ENCODE measurements at places on chromosomes 5 and 9. TPM values are rescaled to one million over a fixed set of nuclear protein-coding genes. Genes with fewer than 3 reads are reported as not detected.

Gene PRSS3
- total RNA-seq: not detected

Gene SAPCD2
- total RNA-seq: 15.1 TPM

Gene NIM1K
- total RNA-seq: 0.19 TPM

Gene IL5
- not detected for total RNA-seq

Gene TSSK1B
- 0.29 TPM for total RNA-seq

Gene ADAMTS19
- 32.6 TPM for total RNA-seq

Gene TMEM232
- 7.1 TPM for total RNA-seq

Gene SAXO1
- 0.22 TPM for total RNA-seq

Gene EQTN
- 1.1 TPM for total RNA-seq

Gene C9orf50
- 0.27 TPM for total RNA-seq

DNA sequence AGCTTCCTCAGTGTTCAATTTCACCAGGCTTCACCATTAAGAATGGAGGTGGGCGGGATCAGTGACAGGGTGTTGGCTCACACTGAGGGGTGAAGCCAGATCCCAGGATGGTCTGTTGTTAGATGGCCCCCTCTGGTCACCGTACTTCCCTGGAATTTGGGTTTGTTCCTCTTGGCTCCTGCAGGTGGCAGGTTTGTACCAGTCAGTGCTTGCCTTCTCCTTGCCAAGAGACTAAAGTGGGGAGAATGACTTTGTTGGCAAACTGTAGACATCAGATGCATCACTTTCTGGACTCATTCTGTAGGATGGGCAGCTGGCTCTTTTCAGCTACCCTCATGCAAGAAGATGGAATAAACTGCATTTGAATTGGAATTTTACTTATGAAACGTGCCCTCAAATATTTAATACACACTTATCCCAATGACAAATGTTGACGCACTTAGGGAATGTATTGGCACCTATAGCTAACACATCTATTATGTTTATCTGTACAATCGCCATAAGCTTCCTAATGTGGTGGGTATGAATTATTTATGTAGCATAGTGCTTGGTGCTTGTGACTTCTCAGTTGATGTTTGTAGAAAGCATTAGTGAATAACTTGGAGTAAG lies 31.4 kb upstream of the ANKRD55 start:
- no peak overlapping the region for H3K4me3 ChIP-seq
- H3K4me1 ChIP-seq: peaks cover 1% of the 10 kb centered on the region
- H3K36me3 ChIP-seq: no peaks in the 10 kb centered on the region
- no peak for DNase-seq
- H3K27me3 ChIP-seq: peaks cover 4% of the 10 kb centered on the region
- H3K27ac ChIP-seq: no peak overlapping the region

GRCh38 chr5:112684737-112685136 lies 52.9 kb upstream of the APC start:
- no peak overlapping the region for H3K27ac ChIP-seq
- peaks cover 5% of the 10 kb centered on the region for H3K4me1 ChIP-seq
- no peaks in the 10 kb centered on the region for H3K36me3 ChIP-seq
- H3K27me3 ChIP-seq: no peaks in the 10 kb centered on the region

GRCh38 chr9:128459011-128459410 lies 3.2 kb downstream of the ODF2 start:
- DNase-seq: no peak
- no peak overlapping the region for H3K4me3 ChIP-seq
- H3K4me1 ChIP-seq: peaks cover 9% of the 10 kb centered on the region
- H3K27ac ChIP-seq: no peak overlapping the region
- peaks cover 11% of the 10 kb centered on the region for H3K36me3 ChIP-seq
- H3K27me3 ChIP-seq: no peaks in the 10 kb centered on the region

DNA sequence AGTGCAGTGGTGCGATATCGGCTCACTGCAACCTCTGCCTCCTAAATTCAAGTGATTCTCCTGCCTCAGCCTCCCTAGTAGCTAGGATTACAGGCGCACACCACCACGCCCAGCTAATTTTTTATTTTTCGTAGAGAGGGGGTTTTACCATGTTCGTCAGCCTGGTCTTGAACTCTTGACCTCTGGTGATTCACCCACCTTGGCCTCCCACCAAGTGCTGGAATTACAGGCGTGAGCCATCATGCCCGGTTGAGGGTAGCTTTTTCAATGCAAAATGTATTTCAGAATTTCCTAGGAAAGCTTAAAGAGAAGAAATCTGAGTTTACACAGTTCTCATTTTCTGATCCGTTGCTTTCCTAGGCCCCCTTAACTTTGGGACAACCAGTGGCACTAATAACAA lies 15.7 kb downstream of the BDP1 start:
- no peak overlapping the region for H3K4me3 ChIP-seq
- H3K27ac ChIP-seq: no peak overlapping the region
- no peaks in the 10 kb centered on the region for H3K4me1 ChIP-seq
- H3K36me3 ChIP-seq: peaks cover 17% of the 10 kb centered on the region

DNA sequence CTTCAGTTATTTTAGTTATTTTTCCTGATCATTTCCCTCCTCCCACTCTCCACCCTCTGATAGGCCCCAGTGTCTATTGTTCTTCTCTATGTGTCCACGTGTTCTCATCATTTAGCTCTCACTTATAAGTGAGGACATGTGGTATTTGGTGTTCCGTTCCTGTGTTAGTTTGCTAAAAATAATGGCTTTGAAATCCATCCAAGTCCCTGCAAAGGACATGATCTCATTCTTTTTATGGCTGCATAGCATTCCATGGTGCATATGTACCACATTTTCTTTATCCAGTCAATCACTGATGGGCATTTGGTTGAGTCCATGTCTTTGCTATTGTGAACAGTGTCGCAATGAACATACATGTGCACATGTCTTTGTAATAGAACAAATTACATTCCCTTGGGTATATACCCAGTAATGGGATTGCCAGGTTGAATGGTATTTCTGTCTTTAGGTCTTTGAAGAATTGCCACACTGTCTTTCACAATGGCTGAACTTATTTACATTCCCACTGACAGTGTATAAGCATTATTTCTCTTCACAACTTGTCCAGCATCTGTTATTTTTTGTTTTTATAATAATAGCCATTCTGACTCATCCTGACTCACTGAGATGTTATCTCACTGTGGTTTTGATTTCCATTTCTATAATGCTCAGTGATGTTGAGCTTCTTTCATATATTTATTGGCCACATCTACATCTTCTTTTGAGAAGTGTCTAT lies 17.2 kb upstream of the DIRAS2 start:
- no peak for DNase-seq
- no peak overlapping the region for H3K27ac ChIP-seq
- no peaks in the 10 kb centered on the region for H3K36me3 ChIP-seq

- H3K36me3 ChIP-seq: peaks cover 5% of the 10 kb centered on the region
- DNase-seq: no peak
- no peaks in the 10 kb centered on the region for H3K4me1 ChIP-seq
- no peak overlapping the region for H3K27ac ChIP-seq
These were observed 13.6 kb downstream of the AKNA start for GRCh38 chr9:114373960-114374730.

- peaks cover 37% of the 10 kb centered on the region for H3K4me1 ChIP-seq
- H3K27me3 ChIP-seq: no peaks in the 10 kb centered on the region
- no peak for DNase-seq
- peaks cover 9% of the 10 kb centered on the region for H3K36me3 ChIP-seq
- H3K4me3 ChIP-seq: no peak overlapping the region
These were observed 50.9 kb downstream of the MEGF9 start for GRCh38 chr9:120663380-120663779.

- no peak overlapping the region for H3K27ac ChIP-seq
- H3K27me3 ChIP-seq: no peaks in the 10 kb centered on the region
- H3K4me1 ChIP-seq: peaks cover 40% of the 10 kb centered on the region
- no peak for DNase-seq
- H3K4me3 ChIP-seq: no peak overlapping the region
- peaks cover 23% of the 10 kb centered on the region for H3K36me3 ChIP-seq
These were observed 31.2 kb downstream of the DEPDC1B start for GRCh38 chr5:60668686-60669304.

DNA sequence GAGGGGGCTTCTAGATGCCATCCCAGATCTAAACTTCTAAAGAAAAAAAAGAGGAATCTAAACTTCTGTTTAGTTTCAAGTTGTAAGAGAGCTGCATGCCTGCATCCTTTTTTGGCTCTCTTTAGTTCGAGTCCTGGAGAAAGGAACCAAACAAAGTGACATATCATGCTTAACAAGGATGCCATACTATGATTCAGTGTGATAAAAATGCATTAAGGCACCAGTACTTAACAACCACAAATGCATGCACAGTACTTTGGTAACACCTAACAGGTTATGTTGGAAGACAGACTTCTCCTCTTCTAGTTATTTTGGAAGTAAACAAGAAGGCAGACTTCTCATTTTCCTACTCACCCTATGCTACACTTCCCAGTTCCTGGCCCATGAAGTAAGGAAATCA lies 27.3 kb downstream of the NME5 start:
- no peak overlapping the region for H3K4me3 ChIP-seq
- no peak for DNase-seq
- no peaks in the 10 kb centered on the region for H3K36me3 ChIP-seq
- H3K27ac ChIP-seq: no peak overlapping the region
- H3K4me1 ChIP-seq: no peaks in the 10 kb centered on the region
- H3K27me3 ChIP-seq: peaks cover 10% of the 10 kb centered on the region

DNA sequence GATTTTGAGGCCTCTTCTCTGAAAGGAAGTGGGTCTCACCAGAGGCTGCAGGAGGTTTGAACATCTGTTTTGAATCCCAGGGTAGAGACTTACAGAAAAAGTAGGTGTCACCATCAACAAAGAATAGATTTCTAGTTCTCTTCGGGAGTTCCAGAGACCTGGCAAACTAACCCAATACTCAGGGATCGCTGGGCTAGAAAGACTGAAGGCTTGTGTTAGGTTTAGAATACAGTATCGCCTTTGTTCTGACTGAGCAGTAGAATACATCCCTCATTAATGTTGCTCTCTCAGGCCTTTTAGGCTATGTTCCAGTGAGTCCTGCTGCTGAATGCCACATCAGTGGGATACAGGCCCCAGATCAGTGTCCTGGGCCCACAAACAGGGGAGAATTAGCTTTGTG lies 27.2 kb downstream of the RUSC2 start:
- peak overlapping the region; percentile 97 for H3K27ac ChIP-seq
- peaks cover 48% of the 10 kb centered on the region for H3K4me1 ChIP-seq
- H3K36me3 ChIP-seq: no peaks in the 10 kb centered on the region
- no peaks in the 10 kb centered on the region for H3K27me3 ChIP-seq
- H3K4me3 ChIP-seq: no peak overlapping the region
- DNase-seq: no peak

- peaks cover 7% of the 10 kb centered on the region for H3K4me1 ChIP-seq
- no peaks in the 10 kb centered on the region for H3K27me3 ChIP-seq
- DNase-seq: no peak
- H3K27ac ChIP-seq: no peak overlapping the region
These were observed 103.3 kb upstream of the RASA1 start for GRCh38 chr5:87164409-87164808.

- no peak overlapping the region for H3K27ac ChIP-seq
- H3K36me3 ChIP-seq: no peaks in the 10 kb centered on the region
- DNase-seq: no peak
- H3K4me3 ChIP-seq: no peak overlapping the region
- no peaks in the 10 kb centered on the region for H3K27me3 ChIP-seq
These were observed 237.0 kb upstream of the CDH18 start for GRCh38 chr5:20224966-20225365.

DNA sequence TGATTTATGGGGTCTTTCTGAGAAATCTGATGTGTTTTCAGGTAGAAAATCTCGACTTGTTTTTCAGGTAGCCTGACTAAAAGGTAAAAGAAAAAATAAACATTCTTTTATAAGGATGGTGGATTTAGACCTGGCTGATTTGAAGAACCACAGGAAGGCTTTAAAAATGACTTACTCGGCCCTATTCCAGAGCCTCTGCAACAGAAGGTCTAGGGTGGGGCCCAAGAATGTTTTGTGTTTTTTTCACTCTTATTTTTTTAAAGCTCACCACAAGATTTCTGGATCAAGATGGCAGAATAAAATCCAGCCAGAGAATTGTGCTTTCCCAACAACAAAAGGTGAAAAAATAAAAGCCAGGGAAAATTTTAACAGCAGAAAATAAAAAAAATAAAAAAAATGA lies 59.1 kb downstream of the FNBP1 start:
- peaks cover 17% of the 10 kb centered on the region for H3K36me3 ChIP-seq
- no peak for DNase-seq
- H3K4me1 ChIP-seq: peaks cover 2% of the 10 kb centered on the region
- H3K4me3 ChIP-seq: no peak overlapping the region
- H3K27me3 ChIP-seq: no peaks in the 10 kb centered on the region

DNA sequence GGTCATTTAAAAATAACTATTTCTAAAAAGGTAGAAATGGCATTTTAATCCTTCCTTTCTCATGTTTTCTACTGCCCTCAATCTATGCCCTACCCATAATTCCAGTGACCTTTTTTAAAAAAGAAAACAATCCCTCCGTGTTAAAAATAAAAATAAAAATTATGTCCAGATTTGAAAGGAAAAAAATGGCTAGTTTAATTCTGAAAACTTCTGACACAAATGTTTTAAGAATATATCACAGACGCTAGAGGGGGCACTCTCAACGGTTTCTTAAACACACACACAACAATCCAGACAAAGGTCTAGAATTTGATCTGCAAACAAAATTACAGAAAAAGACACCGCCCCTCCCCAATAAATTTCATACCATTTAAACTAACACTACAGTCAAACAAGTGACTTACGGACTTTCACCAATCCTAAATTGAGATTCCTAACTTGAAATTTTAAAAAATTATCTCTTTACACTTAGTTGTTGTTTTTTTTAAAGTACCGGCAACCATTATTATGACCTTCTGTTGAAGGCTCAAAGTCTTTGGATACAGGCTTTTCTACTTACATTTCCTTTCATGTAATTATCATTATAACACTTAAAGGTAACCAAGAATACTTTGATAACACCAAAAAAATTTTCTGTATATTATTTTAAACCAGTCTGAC lies 38.2 kb downstream of the CLINT1 start:
- peaks cover 28% of the 10 kb centered on the region for H3K4me1 ChIP-seq
- no peak for DNase-seq
- no peaks in the 10 kb centered on the region for H3K27me3 ChIP-seq
- peaks cover 7% of the 10 kb centered on the region for H3K36me3 ChIP-seq
- H3K27ac ChIP-seq: peak overlapping the region; percentile 89

- H3K27me3 ChIP-seq: no peaks in the 10 kb centered on the region
- no peak overlapping the region for H3K4me3 ChIP-seq
- no peak for DNase-seq
- H3K27ac ChIP-seq: no peak overlapping the region
- H3K4me1 ChIP-seq: no peaks in the 10 kb centered on the region
These were observed 80.6 kb upstream of the SLCO6A1 start for GRCh38 chr5:102579379-102579778.

DNA sequence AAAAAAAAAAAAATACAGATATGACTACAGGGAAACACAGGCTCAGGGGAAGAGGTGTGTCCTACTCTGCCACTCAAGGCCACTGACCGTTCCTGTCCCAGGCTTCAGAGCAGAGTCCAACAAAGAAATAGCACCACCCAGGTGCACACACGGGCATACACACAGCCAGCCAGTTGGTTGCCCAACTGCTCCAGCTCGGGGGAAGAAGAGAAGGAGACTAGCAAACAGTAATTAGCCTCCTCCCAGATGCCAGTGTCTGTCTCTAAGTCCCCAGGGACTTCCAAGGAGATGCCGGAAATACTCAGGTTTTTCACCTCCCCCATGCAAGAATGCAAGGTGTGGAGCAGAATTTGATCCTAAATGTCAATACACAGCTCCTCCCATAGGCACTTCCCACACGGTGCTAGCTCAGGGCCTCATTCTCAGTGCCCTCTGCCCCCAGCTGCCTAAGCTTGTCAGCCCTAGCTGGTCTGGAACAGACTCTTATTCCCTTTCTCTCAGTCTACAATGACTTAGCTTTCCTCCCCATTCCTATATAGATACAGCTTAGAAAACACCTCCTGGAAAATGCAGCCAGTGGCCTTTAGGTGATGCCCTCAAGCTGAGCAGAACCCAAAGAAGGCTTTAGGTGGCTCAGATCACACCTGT lies 1.7 kb downstream of the MYORG start:
- H3K4me3 ChIP-seq: peak overlapping the region; percentile 86
- peaks cover 26% of the 10 kb centered on the region for H3K4me1 ChIP-seq
- DNase-seq: no peak
- peak overlapping the region; percentile 89 for H3K27ac ChIP-seq
- H3K36me3 ChIP-seq: peaks cover 15% of the 10 kb centered on the region
- peaks cover 21% of the 10 kb centered on the region for H3K27me3 ChIP-seq
